Glomerular endothelial cell (primary cell): ENCODE measurements at places on chromosomes 3 and 15. TPM values are rescaled to one million over a fixed set of nuclear protein-coding genes. Genes with fewer than 3 reads are reported as not detected.

DNA sequence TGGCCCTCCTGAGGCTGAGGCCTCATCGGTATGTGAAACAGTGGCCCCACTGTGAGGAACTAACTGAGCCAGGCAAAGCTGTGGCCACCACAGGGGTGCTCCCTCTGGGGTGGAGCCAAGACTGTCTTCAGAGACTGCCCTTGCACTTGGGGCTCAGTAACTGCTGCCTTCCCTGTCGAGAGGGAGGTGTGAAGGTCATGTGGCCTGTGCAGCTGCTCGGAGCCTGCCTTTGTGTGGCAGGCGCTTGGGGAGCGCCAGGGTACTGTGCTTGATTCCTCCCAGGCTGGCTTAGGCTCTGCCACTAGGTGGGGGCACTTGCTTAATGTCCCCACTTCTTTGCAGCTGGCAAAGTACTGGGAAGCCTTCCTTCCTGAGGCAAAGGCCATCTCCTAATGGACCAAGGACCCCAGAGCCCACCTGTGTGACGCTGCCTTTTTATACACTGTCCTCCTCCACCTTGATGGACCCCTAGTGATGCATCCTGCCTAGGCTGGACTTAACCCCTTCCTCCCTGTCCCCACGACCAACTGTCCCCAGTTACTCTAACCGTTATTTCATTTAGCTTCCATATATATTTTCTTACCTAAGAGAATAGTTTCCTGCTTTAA lies 14.2 kb upstream of the SNX22 start:
- DNase-seq: no peak

DNA sequence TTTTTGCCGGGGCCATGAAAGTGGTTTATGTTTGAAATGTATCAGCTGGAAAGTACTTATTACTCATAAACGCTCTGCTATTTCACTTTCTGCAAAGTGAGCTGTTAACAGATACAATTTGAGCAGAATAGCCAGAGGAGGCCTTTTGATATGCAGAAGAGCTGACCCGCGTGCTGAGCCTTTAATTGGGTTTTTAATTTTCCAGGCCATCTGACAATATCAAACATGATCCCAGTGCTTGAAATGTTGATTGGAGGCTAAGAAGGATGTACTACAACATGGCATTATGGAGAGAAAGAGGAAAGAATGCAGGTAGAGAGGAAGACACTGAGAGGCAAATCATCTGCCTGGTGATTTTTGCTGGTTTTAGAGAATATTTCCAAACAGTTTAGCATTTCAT lies 261.3 kb upstream of the MEIS2 start:
- DNase-seq: no peak

- DNase-seq: no peak
Observed at GRCh38 chr3:152281133-152281713, 12.5 kb downstream of the MBNL1 start.

GRCh38 chr3:167450195-167450594 lies 23.6 kb downstream of the SERPINI2 start:
- DNase-seq: no peak

GRCh38 chr3:11047500-11047899 lies 55.0 kb downstream of the SLC6A1 start:
- DNase-seq: no peak

DNA sequence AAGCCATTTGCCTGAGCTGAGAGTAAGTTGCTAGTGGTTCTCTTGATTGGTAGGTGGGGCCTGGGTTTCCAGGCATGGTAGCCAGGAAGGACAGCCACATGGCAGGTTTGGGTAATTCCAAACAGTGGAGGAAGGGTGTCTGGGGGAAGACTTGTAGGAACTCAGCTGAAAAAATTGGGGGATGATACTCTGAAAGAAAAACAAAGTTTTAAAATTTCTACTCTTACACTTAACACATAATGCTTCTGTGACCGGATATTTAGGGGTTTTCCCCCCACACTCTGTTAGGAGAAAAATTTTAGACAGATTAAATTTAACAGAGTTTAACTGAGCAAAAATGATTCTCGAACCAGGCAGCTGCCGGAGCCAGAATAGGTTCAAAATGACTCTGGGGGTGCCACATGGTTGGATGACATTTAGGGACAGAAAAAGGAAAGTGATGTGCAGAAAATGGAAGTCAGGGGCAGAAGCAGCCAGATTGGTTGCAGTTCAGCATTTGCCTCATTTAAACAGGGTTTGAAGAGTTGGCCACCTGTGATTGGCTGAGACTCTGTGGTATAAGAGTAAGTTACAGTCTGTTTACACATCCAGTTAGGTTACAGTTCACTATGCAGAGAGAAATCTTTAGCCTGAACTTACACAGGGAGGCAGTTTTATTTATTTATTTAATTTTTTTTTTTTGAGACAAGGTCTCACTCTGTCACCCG lies 8.1 kb downstream of the B2M start:
- no peak for DNase-seq

DNA sequence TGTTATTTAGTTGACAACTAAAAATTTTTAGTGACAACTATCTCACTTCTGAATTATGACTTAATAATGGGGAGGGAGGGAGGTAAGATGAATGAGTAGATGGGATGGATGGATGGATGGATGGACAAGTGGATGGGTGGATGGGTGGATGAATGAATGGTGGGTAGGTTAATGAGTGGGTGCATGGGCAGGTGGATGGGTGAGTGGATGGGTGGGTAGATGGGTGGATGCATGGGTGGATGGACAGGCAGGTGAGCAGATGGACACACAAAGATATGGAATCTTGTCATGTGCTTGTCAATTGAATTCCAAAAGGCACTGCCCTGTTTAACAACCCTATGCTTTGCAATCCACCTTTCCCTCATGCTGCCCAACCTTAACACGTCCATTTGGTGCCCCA lies 41.5 kb downstream of the KLHL25 start:
- DNase-seq: no peak

DNA sequence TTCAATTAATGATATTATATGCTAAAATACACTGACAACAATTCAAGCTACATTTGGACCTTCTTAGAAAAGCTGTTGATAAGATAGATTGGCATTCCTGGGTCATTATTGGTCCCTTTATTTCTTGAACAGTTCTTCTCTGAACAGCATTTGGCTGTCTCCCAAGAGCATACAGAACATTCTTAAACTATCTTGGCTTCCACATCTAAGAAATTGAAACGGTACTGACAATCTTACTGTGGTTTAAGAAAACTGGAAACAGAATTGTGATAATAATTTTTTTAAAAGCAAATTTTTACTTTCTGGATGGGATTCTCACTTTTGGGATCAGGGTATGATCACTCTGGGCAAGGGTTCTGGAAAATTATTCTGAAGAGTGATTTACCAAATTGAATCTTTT lies 161.7 kb upstream of the ZNF385D start:
- no peak for DNase-seq

DNA sequence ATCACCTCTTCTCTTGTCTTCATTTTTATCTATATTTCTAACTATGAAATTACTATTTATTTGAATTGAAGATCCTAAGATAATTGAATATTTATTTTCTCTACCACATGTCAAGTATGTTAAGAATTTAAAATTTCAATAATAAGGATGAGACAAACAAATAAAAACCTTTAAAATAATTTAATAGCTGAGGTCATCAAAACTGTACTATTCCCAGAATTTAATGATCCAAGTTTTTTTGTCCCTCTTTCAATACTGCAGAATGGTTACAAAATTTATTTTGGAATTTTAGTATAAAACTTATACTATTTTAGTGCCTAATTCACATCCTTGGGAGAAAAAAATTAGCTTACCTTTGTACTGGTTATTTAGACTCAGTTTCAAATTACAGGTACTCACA lies 774.9 kb downstream of the ROBO2 start:
- no peak for DNase-seq

Gene INKA1
- total RNA-seq: 29.6 and 29.8 TPM in 2 replicates

DNA sequence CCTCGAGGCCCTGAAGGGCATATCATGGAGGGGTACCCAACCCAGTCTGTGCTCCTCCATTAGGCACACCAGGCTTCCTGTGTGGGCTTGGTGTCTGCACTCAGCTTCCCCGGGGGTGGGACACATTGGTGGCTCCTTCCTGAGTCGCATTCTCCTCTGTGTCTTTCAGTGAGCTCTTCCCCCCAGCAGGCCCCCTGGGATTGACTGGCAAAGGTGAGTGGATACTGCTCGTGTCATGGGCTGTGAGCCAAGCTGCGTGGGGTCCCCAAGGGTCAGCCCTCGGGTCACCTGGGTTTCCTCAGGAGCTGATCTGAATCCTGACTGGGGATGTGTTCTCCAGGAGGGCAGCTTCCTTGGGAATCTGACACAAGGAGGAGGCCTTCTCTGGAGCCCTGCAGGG lies 231.0 kb downstream of the SNRPN start:
- no peak for DNase-seq

DNA sequence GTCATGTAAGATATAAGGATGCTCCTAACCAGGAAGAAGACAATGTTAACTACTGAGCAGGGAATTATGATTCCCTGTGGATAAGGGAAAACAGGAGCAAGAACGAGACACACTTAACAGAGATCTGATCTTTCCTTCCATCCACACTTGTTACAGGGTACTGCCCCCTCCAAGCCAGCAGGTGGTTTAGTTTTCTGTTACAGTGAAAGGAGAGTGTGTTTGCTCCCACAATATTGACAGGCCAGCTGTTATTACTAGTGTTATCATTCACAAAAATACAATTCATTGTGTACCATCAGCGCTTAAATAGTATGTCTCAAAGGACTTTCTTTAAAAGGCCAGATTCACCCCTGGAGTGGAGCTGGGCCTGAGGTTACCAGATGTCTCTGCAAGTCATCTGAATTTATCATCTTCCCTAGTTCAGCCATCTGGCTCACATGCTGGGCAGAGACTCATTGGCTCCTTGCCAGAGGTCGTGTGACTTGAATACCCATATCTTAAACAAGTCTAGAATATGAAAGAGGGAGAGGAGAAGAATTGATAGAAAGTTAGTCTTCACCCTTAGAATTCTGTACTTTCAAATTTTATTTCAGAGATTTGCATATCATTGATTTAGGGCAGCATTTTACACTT lies 16.8 kb upstream of the FMN1 start:
- no peak for DNase-seq

DNA sequence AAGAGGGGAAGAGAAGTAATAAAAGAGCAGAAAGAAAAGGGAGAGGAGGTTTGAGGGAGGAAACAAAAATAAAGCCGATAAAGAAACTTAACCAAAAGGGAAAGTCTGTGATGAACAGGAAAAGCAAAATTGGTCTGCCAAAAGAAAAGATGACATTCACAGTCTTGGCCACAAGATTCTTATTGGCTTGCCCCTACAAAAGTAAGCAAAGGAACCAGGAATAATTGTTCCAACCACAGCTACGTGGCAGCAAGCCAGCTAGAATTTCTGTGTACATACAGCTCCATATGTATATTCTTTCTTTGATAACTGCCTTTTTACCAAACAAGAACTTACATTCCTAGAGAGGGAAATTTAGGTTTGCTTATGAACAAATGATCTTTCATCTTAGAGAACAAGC lies 79.6 kb downstream of the MLH1 start:
- DNase-seq: peak; percentile 42

DNA sequence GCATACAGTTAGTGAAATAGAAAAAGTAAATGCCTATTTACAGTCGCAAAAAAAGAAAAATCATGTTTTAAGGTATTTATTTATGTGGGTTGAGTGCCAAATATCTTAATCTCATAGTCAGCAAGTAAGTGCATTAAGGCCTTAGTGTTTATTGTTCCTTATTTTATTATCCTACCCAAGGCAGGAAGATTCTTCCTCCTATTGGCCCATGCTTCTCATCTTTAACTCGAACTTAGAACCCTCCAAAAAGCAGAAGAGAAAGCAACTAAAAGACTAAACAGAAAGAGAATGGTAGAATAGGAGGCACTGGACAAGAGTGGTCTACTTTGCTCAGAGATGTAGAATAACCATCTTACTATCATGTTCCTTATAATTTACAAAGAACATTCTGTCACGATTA lies 7.5 kb downstream of the RFX7 start:
- no peak for DNase-seq

DNA sequence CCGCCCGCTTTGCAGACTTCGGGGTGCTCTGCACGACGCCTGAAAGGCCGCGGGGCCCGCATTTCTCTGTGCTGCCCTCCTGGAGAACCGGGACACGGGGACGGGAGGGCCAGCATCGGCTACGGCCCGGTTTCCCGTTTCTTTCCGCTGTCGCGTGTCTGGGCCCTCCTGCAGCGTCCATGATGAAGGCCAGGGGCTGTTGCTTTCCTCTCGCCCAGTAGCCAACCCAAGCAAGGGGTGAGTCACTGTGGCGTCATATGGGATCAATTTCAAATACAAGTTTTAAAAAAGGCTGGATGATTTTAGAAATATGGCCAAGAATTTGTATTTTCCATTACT lies 435 bp downstream of the SLC35G2 start:
- no peak for DNase-seq

Gene C3orf85
- total RNA-seq: not detected in 2 replicates

DNA sequence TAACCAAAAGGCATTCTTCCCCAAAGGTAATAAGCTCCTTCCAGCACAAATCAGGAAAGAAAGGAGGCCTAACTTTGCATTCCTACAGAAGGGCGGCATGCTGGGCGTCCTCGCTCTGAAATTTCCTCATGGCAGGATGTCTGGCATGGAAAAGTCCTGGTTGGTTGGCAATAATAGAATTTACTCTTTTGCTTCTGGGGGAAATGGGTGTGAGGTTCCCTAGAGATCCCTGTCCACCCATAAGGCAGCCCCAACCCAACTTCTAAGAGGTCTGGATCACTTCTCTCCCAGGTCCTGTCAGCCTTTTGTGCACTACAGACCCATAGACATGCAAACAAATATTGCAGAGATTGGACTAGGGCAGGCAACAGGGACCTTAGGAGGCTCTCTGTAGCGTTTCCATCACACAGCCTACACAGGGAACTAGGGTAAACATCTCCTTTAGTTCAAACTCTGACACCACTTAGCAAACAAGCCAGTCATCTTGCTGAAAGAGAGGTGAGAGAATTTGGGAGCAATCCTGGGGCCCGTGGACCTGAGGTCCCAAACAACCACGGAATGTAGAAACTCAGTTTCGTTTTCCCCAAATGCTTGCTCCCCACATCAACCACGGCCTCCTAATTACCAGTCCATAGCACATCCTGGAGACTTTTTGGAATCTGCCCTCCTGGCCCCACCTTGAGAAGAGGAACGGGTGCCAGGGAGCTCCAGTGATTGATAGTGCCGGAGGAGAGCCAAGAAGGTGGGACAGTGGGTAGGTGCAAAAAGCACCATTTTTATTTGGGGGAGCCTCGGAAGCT lies 2.1 kb downstream of the ZIC4 start:
- DNase-seq: no peak

- no peak for DNase-seq
Observed at GRCh38 chr3:171591070-171591469, 130.9 kb upstream of the TNIK start.

DNA sequence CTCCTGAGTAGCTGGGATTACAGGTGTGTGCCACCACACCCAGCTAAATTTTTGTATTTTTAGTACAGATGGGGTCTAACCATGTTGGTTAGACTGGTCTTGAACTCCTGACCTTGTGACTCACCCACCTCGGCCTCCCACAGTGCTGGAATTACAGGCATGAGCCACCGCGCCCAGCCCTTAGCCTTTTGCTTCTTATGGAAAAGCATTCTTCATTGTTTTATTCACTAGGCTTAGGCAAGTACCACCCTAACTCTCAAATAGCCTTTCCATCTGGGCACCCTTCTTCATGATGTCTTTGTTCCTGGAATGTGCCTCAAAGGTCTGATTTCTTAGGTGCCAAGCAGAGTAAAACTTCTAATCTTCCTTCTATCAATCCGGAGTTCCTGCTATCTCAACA lies 641.8 kb downstream of the FHIT start:
- DNase-seq: no peak
